ENCODE measurements at places on chromosomes 11 and 22. TPM values are rescaled to one million over a fixed set of nuclear protein-coding genes. Genes with fewer than 3 reads are reported as not detected.

- DNase-seq: no peak
These were observed 21.9 kb upstream of the MOB2 start for GRCh38 chr11:1508491-1508891.

DNA sequence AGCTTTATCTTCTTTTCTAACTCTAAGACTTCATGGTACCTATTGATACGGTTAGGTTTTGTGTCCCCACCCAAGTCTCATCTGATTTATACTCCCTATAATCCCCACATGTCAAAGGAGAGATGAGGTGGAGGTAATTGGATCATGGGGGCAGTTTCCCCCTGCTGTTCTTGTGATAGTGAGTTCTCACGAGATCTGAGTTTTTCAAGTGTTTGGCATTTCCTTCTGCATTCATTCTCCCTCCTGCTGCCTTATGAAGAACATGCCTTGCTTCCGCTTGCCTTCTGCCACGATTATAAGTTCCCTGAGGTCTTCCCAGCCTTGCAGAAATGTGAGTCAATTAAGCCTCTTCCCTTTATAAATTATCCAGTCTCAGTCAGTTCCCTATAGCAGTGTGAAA, 5.1 kb upstream of the FAT3 start:
- DNase-seq: no peak

DNA sequence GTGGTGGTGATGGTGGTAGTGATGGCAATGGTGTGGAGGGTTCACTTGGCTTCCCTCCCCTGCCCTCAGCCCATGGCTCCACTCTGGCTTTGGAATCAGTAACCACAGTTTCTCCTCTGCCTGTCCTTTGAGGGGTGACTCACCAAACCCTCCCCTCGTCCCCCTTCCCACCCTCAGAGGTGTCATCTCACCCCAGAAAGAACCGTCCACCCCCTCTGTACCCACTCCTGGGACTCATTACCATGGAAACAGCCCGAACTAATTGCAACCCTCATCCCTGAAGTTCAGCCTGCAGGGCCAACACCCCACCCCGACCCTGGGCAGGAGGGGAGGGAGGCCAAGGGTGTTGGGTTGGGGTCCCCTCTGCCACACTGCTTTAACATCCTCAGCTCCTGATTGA, 26.6 kb downstream of the PHLDB1 start:
- DNase-seq: no peak

KDM4E gene
- total RNA-seq: not detected

TRIM49B gene
- not detected for total RNA-seq

OR8G5 gene
- total RNA-seq: not detected

C1QTNF6 gene
- 7.6 TPM for total RNA-seq
